NCI-H146 (cell line): ENCODE measurements at places on chromosomes 1 and 21.

- DNase-seq, result no peak
These were observed 15.7 kb downstream of the RNF19B start for GRCh38 chr1:32948905-32949304.

GRCh38 chr1:219897914-219898313 lies 30.4 kb downstream of the SLC30A10 start:
- DNase-seq, result no peak

- peak; percentile 54 for DNase-seq
These were observed 17.7 kb upstream of the ZSCAN20 start for GRCh38 chr1:33454646-33455282.

DNA sequence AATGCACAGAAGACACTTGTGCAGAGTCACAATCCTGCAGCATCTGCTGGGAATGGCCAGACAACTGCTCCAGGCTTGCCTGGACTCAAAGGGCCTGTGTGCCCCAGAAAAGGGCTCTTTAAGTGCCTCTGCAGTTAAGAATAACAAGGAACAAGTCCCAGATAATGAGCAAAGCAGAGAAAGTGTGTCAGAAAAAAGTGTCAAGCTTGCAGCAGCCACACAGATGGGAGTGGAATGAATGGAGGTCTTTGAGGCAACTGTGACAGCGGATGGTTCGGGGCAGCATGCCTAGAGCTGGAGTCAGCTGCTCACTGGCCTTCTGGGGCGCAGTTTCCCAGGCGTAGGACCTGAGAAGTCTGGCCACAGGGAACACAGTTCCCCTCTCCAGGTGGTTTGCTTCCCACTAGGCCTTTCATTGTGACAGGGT lies 5.1 kb downstream of the PARP1 start:
- no peak for DNase-seq

GRCh38 chr21:25759573-25759972 lies 24.8 kb downstream of the GABPA start:
- DNase-seq, result no peak

DNA sequence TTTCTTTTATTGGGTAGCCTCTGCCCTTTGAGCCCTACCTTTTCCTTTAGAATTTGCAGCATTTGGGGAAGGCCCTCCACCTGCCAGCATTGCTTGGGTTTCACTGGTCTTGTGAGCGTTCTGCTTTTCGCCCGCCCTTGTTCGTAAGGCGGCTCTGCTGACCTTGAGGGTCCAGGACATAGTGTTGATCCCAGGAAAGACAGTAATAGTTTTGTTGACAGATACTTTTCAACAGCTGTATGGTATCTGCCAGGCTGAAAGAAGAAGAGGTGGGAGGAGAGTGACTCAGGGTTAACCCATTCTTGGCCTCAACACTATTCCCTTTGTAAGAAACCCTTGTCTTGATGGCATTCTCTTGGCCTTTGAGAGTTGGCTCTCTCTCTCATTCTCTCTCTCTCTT lies 113.4 kb upstream of the SPAG17 start:
- DNase-seq, result no peak

GRCh38 chr1:239315631-239316217 lies 70.6 kb upstream of the CHRM3 start:
- no peak for DNase-seq

GRCh38 chr1:68320349-68320748 lies 88.0 kb upstream of the WLS start:
- peak; percentile 91 for DNase-seq

- DNase-seq, result no peak
These were observed 28.8 kb downstream of the PLXNA2 start for GRCh38 chr1:208215393-208215792.

DNA sequence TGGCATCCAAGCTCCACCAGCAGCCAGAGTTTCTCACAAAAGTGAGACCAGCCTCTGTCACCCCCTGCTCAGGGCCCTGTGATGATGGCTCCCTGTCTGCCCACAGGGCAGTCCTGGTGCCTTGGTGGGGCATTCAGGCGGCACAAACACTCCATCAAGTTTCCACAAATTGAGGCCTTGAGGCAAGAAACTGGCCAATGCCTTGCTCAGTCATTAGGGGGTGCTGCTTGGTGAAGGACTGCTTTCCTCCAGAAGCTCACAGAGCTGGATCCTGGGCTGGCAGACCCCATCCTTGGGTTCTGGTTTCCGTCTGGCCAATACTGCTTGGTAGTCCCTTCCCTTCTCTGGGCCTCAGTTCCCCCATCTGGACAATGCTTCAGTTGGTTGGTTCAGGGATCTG lies 12.5 kb upstream of the AHDC1 start:
- DNase-seq, result no peak

DNA sequence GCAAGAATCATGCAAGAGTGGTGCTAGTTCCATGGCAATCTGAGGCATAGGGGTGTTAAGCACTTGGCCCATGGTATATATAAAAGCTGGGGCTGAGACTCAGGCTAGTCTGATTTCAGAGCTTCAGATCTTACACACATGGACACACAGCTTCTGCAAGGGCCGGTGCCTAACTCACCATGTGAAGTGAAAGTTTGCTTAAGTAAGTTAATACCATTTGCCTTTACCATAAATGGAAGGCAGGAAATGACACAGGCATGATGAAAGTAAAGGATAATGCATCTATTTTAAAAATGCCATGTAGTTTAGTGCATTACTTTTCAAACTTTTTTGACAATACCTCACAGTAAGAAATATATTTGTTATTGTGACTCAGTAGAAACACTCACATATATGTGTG lies 122.6 kb downstream of the KCNJ6 start:
- no peak for DNase-seq

DNA sequence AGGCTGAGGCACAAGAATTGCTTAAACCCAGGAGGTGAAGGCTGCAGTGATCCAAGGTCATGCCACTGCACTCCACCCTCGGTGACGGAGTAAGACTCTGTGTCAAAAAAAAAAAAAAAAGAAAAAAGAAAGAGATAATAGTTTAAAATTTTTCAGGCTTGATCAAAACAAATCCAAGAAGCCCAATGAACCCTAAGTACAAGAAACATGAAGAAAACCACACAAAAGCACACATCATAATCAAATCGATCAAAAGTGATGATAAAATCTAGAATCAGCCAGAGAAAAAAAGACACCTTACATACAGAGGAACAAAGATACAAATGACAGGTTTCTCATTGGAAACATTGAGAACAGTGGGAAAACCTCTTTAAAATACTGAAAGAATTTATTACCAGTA lies 31.5 kb downstream of the LDLRAD1 start:
- no peak for DNase-seq

DNA sequence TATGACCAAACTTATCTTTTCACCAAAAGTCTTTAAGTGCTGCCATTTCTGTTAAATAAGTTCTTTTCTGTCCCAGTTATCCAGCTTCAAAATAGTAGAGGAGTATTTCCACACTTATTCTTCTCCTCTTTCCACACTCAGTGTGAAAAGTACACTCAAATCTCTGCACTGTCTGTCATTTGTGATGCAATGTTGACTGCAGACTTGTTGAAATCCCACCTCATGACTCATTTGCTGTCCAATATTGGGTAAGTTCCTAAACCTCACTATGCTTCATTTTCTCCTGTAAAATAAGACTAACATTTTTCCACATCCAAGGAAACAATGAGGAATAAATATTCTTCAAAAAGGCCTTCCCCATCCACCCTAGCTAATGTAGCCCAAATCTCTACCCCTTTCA lies 17.5 kb downstream of the LRRIQ3 start:
- DNase-seq, result no peak

DNA sequence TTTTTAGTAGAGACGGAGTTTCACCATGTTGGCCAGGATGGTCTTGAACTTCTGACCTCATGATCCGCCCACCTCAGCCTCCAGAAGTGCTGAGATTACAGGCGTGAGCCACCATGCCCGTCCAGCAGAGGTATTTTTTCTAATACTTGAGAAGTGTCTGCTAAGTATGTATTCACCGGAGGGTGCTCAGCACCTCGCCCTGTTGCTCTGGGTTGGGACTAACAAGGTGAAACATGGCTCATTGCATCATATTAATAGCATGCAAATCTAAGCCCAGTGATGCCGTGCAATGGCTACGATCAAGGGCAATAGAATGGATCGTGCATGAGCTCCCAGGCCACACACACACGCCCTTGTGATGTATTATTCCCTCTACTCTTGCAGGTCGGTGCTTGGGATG lies 68.7 kb downstream of the PDE9A start:
- no peak for DNase-seq

- DNase-seq, result peak; percentile 62
These were observed 182.1 kb upstream of the DMRTA2 start for GRCh38 chr1:50605186-50605875.

- no peak for DNase-seq
These were observed 1144.6 kb upstream of the ADGRL2 start for GRCh38 chr1:80656014-80656636.

GRCh38 chr1:118692143-118692542 lies 296.0 kb downstream of the TBX15 start:
- no peak for DNase-seq

- DNase-seq, result no peak
These were observed 57.6 kb downstream of the RIMS3 start for GRCh38 chr1:40607921-40608320.

- no peak for DNase-seq
These were observed 141.0 kb downstream of the RPS6KC1 start for GRCh38 chr1:213192026-213192425.

- no peak for DNase-seq
These were observed 3.2 kb upstream of the LEMD1 start for GRCh38 chr1:205424901-205425600.

DNA sequence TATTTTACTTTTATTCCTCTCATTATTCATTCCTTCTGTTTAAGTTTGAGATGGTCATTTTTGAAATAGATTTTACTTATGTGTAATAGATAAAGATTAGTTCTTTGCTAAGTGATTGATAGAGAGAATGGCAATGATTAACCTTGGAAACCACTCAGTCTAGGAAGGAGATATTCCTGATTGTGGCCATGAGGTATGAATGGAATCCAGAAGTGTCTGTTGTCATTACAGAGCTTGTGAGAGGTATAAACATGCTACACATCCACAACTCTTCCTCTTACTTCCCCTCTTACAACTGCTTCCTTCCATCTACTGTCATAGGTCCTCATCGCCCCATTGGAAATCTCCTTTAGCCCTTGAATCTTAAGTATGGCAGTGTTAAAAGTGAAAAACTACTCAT lies 988.8 kb upstream of the B3GALT2 start:
- no peak for DNase-seq

DNA sequence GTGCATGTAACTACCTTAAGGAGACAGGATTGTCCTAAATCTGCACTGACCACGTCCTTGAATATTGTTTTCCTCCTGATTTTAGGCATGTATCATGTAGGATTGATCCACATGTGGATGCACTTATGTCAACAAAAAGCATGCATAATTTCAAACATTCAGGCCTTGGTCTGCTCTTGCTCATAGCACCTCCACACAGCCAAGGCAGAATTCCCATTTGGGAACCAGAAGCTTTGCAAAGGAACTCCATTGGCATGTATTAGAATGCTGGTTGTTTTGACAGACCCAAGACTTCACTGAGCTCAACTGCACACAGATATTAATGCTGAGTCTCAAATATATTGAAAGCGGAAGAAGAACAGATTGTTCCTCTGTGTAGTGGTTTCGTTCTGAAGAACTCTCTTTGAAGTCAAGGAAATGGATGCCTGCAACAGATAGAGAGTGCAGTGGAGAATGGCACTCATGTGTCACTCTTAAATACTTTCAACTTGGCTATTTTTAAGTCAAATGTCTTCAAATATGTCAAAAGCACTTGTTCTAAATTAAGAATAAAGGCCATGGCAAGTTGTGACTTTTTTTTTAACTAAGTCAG lies 387.6 kb downstream of the LTN1 start:
- no peak for DNase-seq

- DNase-seq, result peak; percentile 43
These were observed 7.4 kb downstream of the SOX13 start for GRCh38 chr1:204080163-204080903.

GRCh38 chr1:183778568-183779433 lies 26.1 kb upstream of the RGL1 start:
- no peak for DNase-seq

GRCh38 chr1:25066256-25066655 lies 136.2 kb upstream of the RUNX3 start:
- DNase-seq, result no peak

DNA sequence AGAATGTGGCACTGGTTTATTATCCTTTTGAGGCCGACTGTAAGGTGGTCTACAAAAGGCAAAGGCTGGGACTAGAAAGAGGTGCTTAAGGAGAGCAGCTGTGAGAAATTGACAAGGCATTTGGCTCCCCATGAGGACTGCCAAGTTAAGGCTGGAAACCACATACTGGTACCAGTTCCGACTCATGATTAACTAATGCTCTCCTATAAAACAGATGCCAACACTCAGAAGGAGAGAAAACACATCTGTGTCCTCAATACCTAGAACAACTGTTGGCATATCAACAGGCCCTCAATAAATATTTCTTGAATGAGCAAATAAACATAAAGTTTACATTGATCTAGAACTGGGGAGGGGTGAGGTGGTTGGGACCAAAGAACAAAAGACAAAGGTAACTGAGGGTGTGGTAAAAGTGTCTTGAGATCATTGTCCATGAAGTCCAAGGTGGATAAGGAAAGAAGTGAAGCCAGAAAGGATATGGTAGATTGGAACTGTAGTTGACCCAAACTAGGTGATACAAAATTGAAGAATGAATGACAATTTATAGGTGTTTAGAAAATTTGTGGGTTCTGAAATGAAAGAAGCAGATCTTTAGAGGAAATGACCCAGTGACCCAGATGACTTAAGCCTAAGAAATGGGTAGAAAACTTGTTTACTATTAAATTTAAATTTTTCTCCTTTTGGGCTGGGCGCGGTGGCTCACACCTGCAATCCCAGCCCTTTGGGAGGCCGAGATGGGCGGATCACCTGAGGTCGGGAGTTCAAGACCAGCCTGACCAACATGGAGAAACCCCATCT lies 16.9 kb upstream of the MCL1 start:
- DNase-seq, result no peak

DNA sequence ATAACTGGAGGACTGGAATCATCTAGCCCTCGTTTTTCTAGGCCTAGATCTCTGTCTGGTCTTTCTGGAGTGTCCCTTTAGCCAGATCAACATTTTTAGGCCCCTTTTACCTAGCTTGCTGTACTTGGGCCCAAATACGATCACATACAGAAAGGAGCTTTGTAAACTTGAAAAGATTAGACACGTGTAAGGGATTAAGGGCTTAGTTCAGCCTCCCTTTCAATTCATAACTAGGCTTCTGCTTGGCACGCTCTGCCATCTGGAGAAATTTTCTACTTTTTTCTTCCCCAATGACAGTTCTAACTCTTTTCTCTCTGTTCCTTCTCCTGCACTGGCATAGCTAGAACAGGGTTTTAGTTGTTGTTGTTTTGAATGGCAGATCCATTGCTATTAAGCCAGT lies 153.3 kb upstream of the BEND5 start:
- no peak for DNase-seq
